ELR (cell line): ENCODE measurements at places on chromosomes 11 and 22.

DNA sequence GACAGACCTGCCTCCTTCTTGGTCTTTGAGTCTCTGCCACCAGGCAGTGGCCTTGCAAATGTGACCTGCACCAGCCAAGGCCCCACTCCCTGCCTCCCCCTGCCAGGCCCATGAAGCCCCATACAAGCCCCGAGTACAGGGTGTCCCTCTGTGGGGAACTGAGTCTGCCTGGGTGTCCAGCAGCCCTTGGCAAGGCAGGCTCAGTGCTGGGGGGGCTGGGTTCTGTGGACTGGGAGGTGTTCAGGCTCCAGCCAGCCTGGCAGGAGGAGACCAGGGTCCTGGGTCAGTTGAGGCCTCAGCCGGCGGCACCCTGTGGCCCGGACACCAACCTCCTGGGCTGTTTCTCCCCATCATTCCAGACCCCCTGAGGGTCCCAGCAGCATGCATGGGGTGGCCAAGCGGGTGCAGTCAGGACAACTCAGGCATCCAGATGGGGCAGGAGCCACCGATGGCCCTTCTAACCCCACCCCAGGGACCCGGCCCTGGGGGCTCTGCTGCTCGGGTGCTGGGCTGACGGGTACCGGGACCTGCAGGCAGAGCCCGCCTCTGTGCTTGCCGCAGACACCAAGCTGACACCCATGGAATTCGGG is 5.7 kb downstream of the MUC5AC start:
- no peak for DNase-seq

- DNase-seq, result peak; percentile 53
These were observed 702 bp downstream of the BIRC2 start for GRCh38 chr11:102347462-102348370.

DNA sequence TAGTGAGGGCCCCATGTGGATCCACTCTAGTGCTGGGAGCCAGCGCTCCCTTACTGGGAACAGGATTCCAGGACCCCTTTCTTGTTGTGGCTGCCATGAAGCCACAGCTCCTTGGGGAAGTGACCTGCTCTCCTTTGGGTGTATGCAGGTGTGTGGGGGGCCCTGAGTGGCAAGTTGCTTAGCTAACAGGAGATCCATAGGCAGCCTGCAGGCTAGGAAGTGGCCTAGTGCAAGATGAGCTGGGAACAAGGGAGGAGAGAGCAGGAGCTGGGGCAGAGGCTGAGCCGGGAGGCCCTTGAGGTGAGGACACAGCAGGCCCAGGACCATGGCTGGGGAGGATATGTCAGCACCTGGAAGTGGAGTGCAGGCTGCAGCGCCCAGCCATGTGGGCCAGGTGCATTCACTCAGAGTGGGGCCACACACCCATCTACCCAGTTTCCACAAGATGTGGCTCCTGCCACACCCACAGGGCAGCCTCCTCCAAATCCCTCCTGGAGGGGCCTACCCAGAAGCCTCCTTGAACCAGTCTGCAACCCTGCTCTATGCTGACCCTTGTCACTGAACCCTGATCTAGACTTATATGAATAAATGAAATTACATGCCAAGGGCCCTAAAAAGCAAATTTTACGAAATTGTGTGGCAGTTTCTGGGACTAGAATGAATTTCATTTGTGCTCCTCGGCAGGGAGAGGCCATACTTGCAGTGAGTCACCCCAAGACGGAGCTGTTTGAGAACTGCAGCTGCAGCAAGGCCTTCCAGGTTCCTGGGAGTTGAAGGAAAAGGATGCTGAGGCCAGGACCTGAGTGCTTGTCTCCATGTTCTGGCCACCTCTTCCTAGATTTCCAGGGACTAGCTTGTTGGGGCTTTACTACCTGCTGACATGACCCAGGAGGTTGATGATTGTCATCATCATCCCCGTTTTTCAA is 3.2 kb downstream of the THAP7 start:
- peak; percentile 53 for DNase-seq

- peak; percentile 18 for DNase-seq
These were observed 12.4 kb downstream of the PICK1 start for GRCh38 chr22:38069372-38070249.
